ENCODE measurements at places on chromosomes 13 and 19.

DNA sequence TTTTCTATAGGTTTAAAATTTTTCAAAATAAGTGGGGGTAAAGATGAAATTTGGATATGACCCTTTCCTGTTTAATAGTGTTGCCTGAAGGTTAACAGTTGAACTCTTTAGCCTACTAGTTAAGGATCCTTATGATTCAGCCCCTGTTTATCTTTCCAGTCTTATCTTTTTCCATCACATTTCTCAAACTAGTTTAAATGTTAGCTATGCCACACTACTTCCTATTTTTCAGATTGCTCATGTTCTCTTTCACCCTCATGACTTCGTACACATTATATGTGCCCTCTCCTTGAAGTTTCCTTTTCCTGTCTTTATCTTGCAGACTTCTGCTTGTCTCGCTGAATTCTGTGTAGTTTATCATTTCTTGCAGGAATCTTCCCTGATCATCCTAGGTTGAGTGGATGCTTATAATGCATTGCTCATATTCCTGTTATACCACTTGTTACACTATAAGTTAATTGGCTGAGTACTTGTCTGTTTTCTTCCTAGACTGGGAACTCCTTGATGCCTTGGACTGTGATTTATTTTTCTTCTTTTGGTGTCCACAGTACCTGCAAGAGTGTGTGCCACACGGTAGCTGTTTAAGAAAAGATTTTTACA is 86.7 kb downstream of the FNDC3A start:
- no peak for DNase-seq

GRCh38 chr19:46320559-46320958 is 23.7 kb downstream of the HIF3A start:
- DNase-seq: no peak

DNA sequence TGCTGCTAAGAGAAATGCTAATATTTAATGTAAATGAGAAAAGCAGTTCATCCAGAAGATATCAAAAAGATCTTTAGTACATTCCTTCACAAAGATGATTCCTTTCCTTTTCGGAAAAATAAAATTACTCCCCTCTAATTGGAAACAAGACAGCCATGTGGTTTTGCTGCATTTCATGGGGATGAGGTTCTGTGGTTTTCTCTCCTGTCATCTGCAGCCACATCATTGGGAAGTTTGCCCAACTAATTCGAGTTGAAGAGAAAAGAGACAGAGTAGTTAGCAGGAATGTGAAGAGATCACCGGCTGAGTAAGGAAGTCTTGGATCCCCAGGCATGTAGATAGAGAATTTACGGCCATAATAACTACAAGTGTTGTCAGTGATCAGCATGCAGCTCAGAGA is 122.1 kb downstream of the CYSLTR2 start:
- no peak for DNase-seq

DNA sequence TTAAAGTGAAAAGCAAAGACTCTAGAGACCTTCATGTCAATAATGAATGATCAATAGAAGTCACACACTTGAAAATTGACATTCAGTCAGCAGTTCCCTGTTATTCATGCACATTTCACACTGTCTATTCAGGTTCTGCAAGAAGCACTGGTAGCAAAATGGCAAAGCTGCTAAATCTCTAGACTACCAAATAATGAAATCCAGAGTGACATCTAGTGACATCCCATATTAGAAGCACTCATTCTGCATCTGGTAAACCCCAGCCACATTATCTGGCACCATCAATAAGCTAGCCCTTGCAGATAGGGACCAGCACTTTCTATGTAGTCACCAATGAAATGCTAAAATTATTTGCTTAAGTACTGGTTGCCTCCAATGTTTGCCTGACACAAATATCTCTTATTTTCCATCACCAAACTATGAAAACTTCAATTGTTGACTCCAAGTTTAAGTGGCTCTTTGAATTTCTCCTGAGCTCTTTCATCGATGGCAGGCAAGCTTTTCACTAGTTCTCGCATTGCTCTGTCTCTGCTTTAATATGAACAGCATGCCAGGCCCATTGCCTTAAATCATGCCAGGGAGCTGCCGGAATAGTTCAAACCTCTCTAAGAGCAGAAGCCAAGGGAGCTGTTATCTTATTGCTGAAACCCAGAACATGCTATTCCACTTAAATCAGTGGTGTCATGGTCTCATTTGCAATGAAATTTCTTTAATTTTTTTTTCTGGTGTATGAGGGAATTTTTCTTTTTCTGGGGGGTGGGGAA is 409.9 kb downstream of the MZT1 start:
- no peak for DNase-seq

DNA sequence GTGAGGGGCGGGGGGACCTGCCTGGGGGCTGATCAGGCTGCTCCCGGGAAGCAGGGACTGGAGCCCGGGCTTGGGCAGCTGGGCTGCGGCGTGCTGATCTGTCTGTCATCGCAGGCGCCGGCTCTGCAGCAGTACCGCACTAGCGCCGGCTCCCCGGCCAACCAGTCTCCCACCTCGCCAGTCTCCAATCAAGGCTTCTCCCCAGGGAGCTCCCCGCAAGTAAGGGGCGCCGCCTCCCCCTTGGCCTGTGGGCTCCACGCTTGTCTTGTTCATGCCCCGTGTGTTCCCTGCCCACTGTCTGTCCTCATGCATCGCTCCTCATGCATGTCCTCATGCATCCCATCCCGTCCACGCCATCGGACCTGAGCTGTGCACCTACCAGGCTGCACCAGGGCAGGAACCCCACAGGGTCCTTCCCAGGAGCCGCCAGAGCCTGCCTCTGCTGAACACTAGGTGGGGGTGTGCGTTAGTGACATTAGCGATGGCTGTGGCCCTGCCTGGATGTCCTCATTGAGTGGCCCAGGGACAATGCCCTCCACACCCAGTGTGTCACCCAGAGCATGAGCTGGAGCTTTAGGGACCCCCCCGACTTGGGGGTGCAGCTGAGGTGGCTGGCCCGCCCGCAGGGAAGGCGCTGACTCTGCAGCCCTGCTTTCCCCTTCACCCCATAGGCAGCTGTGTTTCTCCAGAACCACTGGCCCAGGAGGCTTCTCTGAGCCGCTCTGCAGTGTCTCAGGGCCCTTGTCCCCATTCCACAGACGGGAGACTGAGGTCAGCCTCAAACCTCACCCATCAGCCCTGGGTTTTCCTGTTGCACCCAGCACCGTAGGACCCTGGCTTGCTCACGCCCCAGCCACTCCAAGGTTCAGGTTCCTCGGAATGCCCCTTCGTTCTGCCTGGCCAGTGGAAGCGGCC is 19.5 kb downstream of the COMP start:
- no peak for DNase-seq

- DNase-seq: no peak
Observed at GRCh38 chr19:48806818-48807589, 3.8 kb downstream of the BCAT2 start.

GRCh38 chr13:113651511-113652403 is 6.2 kb downstream of the ATP4B start:
- peak; percentile 54 for DNase-seq

GRCh38 chr19:3547301-3547731 is 8.3 kb downstream of the TEKTIP1 start:
- DNase-seq: no peak

DNA sequence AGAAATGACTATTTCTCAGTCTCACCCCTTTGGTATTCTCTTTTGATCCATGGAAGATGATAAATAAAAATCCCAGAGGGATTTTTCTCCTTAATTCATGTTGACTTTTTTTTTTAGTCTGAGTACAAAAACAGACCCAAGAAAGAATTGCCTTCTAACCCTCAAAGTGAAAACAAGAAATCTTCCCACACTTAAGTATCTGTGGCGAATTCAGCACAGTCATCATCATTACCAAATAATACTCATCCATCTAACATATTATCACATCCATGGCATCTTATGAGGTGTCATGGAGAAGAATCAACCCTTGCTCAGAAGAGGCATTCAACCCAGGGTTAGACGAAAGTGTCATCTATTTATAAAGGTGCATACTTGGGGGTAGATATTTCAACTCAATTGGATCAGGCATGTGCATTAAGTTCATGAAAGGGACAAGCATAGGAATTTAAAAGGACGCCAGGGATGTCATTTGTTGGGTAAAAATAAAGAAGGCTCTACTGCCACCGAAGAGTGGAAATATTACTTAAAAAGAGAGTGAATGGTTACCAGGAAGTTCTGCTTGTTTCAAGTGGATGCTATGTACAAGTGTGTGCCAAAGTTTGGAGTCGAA is 101.9 kb downstream of the FLT1 start:
- no peak for DNase-seq

DNA sequence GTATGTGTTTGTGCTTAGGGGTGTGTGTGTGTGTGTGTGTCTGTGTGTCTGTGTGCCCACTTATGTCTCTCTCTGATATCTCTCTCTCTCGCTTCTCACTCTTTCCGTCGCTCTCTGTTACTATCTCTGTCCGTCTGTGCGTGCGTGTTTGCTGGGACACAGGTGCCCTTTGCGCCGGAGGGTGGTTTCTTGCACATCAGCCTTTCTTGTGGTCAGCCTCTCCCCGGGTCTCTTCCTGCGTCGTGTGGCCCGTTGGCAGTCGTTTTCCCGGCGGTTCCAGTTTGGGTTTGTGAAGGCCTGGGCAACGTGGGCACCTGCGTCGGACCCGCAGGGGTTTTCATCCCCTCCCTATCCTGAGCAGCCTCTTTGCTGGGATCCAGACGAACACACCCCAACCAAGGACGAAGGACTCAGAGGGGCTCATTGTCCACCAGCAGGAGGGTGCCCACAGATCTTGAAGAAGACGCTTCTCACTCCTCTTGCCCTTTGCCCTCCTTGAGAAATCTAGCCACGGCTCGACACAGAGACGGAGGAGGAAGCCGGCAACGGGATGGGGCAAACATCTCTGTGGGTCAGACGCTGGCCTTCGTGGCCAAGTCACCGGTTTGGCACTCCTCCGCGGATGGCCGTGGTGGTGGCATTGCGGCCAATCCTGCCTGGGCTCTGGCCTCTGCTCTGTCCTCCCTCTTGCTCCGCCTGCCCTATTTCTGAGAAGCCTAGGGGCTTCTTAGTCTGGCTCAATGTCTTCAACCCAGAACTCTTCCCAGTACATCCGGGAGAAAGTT is 52.3 kb downstream of the ZNF146 start:
- no peak for DNase-seq

GRCh38 chr13:27126859-27127258 is 44.8 kb downstream of the USP12 start:
- DNase-seq: no peak

DNA sequence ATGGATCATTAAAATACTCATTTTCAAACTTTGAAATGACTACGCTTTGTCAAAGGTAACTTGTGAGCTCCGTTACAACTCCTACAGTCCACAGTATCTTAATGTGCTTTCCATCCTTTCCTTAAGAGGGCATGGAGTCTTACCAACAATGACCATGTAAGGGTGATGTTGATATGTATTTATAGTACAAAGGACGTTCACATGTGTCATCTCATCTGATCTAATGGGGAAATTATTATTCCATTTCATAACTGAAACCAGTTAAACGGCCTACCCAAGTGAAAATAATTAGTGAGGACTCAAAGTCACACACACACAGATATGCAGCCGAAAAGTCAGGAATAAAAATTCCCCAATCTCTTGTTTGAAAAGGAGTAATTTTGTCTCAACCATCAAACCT is 9.6 kb downstream of the USP12 start:
- no peak for DNase-seq
